ENCODE measurements at places on chromosomes 7 and 10.

GRCh38 chr7:32887395-32887794 lies 4.2 kb downstream of the KBTBD2 start:
- no peak for DNase-seq

- no peak for DNase-seq
Observed at GRCh38 chr10:73623056-73623455, 18.2 kb downstream of the MYOZ1 start.

- no peak for DNase-seq
Observed at GRCh38 chr7:76222333-76222732, 20.6 kb downstream of the SRRM3 start.

- peak; percentile 9 for DNase-seq
Observed at GRCh38 chr10:60203993-60204618, 185.6 kb downstream of the ANK3 start.

DNA sequence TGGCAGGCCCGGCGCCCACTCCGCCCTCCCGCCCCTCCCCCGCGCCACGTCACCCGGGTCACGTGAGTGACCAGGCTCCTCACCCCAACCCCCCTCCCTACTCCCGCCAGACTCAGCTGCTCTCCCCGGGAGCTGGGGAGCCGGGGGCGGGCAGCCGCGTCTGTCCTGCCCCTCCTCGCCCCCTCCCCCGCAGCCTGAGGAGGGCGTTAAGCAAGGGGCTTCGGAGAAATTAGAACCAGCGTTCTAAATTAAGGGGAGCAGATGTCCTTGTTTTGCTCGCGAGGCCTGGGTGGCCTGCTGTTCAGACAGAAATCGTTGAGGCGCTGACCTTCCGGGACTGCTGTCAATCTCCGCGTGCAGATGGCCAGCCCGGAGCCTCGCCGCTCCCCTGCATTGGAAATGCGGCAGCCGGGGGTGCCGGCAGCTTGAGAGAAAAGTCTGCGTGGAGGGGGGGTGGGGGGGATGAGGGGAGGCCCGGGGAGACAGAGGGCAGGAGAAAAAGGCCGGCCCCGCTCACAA lies 102.2 kb upstream of the ZNF438 start:
- peak; percentile 30 for DNase-seq

- peak; percentile 26 for DNase-seq
Observed at GRCh38 chr7:77416621-77417371, 647 bp upstream of the GSAP start.

GRCh38 chr7:5494683-5495561 lies 71.3 kb upstream of the TNRC18 start:
- peak; percentile 98 for DNase-seq

DNA sequence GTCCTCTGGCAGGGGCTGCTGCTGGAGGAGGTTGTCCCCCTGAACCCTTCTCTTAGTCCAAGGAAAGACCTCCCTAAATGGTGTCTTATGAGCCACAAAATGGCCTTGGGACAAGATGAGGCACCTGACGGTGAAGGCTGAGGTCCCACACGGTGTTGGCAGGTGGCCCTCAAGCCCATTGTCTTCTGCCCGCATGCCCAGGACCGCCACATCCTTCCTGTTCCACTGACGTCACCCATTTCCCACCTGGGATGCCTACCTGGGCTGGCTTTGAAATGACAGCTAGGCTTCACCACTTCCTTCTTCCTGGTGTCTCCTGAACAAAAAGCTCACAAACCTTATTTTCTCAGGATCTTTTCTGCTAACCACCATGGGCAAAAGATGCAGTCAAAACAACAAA lies 2.1 kb upstream of the DMBT1 start:
- DNase-seq = no peak

DNA sequence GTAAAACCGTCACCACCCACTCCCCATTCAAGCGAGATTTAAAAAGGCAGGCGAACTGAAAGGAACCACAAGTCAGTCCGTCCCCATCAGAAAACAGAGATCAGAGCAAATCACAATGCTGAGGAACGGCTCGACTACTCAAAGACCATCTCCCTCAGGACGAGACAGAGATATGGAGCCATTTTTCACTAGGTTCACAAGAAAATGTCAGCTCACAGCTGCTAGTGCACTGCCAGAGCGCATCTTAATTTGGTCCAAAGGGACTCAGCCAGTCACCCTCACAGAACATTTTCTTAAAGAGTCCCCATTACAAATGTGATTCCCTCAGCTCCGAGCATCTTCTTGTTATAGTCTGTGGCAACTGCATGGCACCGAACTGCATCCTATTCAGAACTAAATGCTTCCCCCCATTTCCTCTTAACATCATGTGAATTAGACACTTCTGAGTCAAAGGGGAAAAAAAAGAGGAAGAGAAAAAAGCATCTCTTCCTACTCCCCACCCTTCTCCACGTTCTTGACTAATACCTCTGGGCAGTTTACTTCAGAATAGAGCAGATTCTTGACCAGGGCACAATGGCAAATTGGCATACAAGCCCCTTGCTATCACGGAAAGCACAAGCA lies 683.9 kb downstream of the MAGI2 start:
- DNase-seq = no peak

GRCh38 chr7:100563809-100564400 lies 9.8 kb downstream of the SAP25 start:
- peak; percentile 85 for DNase-seq

GRCh38 chr10:94012834-94013233 lies 19.1 kb downstream of the PLCE1 start:
- no peak for DNase-seq

DNA sequence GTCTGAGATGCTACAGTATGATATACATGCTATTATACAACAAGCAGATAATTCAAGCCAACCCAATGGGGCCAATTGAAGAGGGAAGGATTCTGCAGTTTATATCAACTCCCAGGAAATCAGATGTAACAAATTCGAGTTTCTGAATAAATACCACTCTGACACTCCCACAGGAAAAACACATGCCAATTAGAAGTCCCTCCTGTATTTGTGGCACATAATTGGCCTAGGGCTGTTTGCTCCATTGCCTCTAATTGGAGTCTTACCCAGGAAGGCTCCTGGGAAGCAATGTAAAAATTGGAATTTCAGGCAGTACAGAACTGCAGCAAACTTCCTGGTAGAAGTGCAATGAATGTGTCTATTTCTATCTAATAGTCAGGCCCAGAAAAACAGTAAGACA lies 4.7 kb downstream of the PPA1 start:
- no peak for DNase-seq

DNA sequence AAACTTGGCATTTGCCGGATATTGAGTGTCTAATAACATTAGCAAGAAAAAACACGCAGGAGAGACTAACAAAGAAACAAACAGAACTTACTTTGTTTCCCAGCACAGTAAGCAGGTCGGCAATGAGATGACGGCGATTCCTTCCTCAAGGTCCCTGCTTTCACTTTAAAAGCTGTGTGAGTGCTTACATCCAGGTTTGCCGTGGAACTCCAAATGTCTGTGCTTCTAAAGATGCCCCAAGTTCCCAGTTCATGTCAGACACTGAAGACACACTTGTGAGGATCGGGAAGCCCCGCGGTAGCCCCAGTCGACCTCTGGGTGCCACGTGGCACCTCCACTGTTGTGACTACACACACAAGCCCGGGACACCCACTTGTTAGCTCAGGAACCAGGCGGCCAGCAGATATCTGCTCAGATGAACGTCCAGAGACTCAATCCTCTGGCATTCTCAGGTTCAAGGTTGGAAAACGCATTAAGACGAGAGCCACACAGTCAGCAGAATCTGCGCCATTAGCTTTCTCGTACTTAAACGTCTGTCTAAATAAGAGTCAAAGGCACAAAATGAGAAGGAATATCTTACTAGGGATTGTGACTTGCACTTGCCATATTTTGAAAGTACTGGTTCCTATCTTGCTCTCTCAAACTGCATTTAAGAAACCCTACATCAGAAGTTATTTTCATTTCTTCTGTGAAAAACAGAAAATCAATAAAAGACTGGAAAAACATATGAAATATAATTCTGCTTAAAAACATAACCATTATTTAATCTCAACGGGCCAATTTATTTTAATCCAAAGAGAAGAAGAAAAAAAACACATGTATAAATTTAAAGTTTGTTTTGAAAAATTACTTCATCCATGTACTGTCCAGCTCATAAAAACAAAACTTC lies 207.6 kb upstream of the KLF14 start:
- DNase-seq = peak; percentile 50

- DNase-seq = no peak
Observed at GRCh38 chr7:71300603-71301002, 168.7 kb downstream of the GALNT17 start.

GRCh38 chr10:43781480-43782361 lies 133.0 kb upstream of the ZNF32 start:
- no peak for DNase-seq

- DNase-seq = no peak
Observed at GRCh38 chr10:106224676-106225075, 939.8 kb downstream of the SORCS1 start.

GRCh38 chr7:46390042-46390441 lies 469.0 kb upstream of the IGFBP3 start:
- DNase-seq = no peak

GRCh38 chr10:95264227-95265051 lies 26.4 kb downstream of the PDLIM1 start:
- DNase-seq = no peak

DNA sequence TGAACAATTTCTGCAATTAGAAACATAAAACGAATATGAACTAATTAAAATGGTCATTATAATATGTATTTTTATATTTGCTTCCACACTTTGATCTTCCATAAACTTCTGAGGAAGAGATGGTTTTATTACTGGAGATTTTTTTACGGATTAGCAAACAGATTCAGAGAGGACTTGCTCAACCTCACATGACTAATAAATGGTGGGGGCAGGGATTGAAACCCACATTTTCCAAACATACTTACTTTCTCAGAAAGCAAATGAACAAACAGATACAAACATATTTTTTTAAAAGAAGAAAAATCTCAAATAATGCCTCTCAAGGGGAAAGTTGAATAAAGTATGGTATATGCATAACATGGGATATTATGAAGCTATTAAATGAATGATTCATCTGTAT lies 18.3 kb downstream of the ANKMY2 start:
- no peak for DNase-seq

GRCh38 chr10:3065622-3066021 lies 1.7 kb upstream of the PFKP start:
- no peak for DNase-seq

DNA sequence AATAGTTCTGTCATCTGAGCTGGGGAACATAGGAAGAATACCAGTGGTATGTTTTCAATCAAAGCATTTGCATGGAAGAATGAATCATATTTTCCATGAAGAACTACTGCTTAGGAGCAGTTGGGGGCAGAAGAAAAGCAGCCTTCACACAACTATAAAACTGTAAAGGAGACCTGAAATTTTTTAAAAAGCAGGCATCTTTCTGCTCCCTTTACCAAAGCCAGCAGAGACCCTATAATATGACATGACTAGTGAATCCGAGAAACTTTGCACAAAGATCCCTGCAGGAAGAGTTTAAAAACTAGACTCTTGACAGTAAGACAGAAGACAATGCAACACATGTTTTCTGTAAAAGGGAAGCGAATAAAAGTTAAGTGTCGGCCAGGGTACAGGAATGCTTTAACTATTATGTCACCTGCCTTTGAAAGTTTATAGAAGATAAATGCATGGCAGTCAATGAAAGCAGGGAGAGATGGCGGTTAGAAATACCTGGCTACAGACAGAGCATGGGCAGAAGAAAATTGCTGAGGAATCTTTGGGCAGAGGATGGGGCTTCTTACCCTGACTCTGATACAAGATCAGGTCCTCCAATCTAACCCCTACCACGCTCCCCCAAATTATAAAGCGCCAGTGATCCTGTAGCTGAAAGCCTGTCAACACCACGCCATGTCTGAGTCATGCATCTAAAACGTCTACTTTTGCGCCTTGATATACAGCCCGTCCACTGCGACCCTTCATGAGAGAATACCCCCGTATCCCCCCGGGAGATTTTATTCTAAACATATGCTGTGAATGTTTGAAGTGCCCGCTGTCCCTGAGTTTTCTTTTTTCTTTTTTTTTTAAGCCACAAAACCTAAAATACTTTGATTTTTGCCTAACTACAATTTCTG lies 93.1 kb downstream of the GLI3 start:
- DNase-seq = no peak

DNA sequence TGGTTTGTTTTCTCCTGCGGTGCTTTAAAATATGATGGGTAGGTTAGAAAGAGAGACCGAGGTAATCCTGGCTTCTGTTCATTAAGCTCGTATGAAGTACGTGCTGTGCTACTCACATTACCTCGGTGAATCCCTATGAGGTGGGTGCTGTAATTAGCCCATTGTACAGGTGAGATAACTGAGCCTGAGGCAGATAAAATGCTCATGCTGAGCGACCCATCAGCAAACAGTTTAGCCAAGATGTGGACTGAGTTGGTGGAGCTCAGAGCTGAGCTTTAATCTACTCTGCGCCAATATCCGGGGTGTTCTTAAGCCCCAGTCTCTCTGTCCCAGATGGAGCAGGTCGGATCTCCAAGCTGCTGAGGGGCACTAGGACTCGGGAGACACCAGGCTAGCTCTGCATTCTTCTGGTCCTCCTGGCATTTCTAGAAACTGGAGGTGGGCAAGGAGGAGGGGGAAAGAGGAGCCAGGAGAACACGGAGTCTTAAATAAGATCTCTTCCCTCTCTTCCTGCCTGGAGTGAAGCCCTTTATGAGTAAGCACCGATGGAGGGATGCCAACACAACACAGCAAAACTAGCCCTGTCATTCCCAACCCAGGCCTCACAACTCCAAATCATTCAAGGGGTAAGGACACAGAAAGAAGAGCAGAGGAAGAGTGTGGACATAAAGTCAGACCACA lies 458.5 kb downstream of the KCNMA1 start:
- no peak for DNase-seq

DNA sequence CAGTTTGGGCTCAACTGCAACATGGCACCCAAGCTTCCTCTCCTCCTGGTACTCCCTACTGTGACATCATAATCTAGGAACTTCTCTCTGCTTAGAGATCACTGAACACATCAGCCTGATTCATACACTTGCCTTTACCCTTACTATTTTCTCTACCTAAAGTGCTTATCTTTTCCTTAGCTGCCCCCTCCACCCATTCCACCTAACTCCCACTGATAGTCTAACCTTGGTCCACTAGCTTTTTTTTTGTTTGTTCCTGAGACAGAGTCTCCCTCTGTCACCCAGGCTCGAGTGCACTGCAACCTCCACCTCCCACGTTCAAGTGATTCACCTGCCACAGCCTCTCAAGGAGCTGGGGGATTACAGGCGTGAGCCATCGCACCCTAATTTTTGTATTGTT lies 15.9 kb downstream of the CUL2 start:
- DNase-seq = no peak

GRCh38 chr10:74650613-74651012 lies 175.8 kb upstream of the KAT6B start:
- no peak for DNase-seq

- no peak for DNase-seq
Observed at GRCh38 chr7:142856565-142857245, 1.8 kb downstream of the EPHB6 start.

DNA sequence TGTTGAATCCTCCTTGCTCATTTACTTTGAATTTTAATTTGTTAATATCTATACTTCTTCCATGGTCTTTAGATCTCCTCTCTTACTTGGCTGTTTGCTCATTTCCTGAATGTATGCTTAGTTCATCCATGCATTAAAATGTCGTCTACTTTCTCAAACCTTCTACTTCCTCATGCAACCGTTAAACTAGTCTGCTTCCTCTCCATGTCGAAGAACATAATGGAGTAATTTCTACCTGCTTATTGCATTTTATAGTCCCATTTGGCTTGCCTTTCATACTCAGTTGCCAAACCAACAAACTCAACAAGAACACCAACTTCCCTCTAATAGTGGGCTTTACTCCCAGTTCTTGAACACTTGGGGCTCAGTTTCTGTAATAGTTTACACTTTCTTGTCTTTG lies 43.8 kb upstream of the SEMA3D start:
- DNase-seq = no peak

GRCh38 chr10:35456153-35456720 lies 119.9 kb downstream of the CCNY start:
- DNase-seq = no peak
